ENCODE measurements at places on chromosomes 7 and 10.

GRCh38 chr10:130357951-130358350 is 221.8 kb downstream of the GLRX3 start:
- no peak for DNase-seq

GRCh38 chr7:2362385-2363088 is 7.9 kb downstream of the EIF3B start:
- no peak for DNase-seq

GRCh38 chr7:157652161-157652953 is 315.6 kb downstream of the DNAJB6 start:
- DNase-seq, result no peak

- no peak for DNase-seq
Measured at GRCh38 chr10:61753453-61753852, 90.7 kb downstream of the CABCOCO1 start.

- DNase-seq, result no peak
Measured at GRCh38 chr7:125347269-125347668, 417.6 kb upstream of the POT1 start.

GRCh38 chr7:73899731-73900142 is 38.8 kb downstream of the TMEM270 start:
- no peak for DNase-seq

DNA sequence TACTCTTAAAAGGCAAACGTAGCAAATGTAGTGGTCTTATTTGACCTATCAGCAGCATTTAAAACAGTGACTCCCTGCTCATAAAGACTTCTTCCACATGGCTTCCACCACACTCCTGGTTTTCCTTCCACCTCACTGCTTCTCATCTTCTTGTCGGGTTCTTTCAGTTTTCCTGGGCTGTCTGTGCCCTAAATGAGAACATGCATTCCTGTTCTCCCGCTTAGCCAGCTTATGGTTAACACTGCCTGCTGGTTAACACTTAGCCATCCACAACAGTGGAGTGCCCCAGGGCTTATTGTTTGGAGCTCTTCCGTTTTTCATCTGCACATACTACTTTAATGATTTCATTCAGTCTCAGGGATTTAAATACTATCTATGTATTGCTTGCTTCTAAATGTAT is 34.3 kb upstream of the EXOC6 start:
- DNase-seq, result no peak

DNA sequence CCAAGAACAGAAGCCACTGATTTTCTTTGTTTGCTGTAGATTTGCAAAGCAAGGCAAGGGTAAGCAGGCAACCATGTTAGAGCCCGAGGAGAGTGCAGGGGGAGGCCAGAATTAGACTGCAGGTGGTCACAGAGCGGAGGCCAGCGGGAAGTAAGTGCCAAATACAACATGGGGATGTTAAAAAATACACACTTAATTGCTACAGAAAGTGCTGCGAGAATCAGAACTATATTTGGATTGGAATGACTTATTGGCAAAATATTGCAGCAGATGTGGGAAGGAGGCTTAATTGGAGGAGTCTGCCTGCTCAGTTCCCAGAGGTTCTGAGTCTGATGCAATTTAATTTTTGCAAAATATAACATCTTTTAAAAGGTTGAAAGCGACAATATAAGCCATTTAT is 49.7 kb upstream of the ADCY1 start:
- no peak for DNase-seq

GRCh38 chr10:59585046-59585700 is 124.5 kb downstream of the SLC16A9 start:
- DNase-seq, result no peak

All from RPMI8226 (cell line).